Erythroblast (primary cell): ENCODE measurements at places on chromosomes 7 and 10.

- DNase-seq: no peak
Observed at GRCh38 chr10:70587045-70587658, 15.4 kb downstream of the PRF1 start.

DNA sequence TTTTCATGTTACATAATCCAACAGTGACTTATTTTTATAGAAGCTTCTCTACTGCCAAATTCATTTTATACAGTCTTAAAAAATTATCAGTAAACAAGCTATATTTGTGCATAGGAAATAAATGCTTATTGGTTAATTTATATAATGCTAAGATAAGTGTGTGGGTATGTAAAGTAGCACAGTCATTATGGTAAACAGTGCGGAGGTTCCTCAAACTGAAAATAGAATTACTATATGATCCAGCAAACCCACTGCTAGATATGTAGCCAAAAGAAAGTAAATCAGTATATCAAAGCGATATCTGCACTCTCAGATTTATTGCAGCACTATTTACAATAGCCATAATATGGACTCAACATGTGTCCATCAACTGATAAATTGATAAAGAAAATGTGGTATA lies 71.1 kb downstream of the ATRNL1 start:
- no peak for DNase-seq

- no peak for DNase-seq
Observed at GRCh38 chr7:148914208-148914777, 30.2 kb upstream of the EZH2 start.

- peak; percentile 57 for DNase-seq
Observed at GRCh38 chr7:32500922-32501341, 5.6 kb downstream of the AVL9 start.

DNA sequence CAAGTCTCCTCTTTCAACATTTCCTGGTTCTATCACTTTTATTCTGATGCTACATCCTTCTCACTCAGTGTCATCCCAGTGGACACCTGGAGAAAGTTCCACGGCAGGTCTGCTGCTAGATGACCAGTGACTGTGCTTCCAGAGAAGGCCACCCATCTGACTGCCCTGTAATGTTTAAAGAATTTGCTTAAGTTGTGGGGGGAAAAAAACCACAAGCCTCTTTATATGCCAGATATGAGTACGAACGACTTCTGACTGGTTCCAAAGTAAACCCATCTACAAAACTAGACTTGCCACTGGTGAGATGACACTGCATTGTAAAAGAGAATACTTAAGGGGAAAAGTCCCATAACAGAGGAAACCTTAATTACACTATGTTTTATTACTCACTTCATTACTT lies 69.6 kb upstream of the VWC2 start:
- DNase-seq: no peak

GRCh38 chr7:131529179-131529578 lies 27.2 kb downstream of the PODXL start:
- DNase-seq: no peak

DNA sequence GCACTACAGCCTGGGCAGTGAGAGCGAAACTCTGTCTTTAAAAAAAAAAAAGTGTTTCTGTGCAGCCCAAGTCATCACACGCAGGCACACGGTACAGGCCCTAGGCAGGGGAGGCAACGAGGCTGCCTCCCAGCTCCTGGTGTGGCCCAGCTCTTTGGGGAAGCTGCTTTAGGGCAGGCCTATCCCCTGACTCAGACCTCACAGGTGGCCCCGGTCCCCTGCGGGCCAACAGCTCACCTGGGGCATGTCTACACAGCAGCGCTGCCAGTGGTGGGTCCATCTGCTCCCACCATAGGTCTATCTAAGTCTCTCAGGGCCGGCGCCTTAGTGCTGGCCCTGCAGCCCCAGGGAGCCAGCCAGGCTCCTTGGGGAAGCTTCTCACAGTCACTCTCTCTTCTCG lies 31.4 kb downstream of the ZAN start:
- DNase-seq: no peak

DNA sequence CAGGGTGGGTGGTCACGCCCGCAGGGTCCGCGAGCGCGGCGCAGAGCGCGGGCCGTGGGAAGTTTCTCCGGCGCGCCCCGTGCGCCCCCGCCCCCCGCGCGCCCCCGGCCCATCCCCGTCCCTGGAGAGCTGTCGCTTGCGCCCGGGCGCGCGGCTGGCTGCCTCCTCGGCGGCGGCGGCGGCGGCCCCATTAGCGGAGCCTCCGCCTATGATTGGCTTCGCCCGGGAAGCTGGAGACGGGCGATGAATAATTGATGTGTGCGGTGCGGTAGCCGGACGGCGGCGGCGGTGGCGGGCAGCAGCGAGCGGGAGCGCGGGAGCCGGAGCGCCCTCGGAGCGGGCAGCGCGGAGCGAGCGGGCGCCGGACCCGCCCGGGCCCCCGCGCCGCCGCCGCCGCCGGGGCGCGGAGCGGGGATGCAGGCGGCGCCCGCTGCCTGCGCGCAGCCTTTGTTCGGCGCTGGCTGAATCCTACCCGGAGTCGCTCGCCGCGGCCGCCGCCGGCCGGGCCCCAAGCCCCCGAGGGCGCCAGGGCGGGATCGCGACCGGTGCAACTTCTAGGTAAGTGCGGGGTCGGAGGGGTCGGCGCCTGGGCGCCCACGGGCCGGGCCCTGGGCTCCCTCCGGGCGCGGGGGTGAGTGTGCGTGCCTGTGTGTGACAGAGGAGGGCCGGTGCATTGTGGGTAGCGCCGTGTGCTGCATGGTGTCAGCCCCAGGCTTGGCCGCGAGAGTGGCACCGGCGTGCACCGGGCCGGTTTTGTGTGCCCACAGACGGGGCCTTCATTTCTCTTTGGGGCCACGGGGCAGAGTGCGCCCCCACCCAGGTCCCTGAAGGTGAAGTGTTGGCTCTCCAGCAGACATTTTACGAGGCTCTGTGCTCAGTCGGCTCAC lies 103.8 kb upstream of the PPIF start:
- no peak for DNase-seq

DNA sequence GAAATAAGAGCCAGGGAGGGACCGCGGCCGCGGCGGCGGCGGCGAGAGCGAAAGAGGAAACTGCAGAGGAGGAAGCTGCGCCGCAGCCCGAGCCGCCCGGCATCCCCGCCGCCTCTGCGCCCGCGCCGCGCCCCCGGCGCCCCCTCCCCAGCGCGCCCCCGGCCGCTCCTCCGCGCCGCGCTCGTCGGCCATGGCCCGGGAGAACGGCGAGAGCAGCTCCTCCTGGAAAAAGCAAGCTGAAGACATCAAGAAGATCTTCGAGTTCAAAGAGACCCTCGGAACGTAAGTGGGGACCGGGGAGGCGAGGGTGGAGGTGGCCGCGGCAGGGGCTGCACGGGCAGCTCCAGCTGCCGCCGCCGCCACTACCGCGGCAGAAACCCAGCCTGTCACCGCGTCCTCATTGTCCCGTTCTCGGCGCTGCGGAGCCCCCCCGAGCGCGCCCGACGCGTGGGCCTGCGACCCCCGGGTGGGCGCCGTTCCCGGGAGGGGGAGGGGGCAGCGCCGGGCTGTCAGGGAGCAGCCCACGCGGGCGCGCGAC lies 351 bp downstream of the CAMK1D start:
- DNase-seq: peak; percentile 40

DNA sequence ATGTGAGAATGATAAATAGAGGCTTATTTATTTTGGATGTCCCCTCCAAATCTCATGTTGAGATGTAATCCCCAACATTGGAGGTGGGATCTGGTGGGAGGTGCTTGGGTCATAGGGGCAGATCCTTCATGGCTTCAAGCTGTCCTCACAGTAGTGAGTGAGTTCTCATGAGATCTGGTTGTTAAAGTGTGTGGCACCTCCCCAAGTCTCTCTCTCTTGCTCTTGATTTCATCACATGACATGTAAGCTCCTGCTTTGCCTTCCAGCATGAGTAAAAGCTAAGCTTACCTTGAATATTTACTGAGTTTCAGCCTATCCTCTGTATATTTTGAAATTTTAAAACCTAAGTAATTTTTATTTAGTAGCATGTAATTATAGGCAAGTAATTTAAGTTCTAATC lies 444.9 kb downstream of the ARL4A start:
- DNase-seq: peak; percentile 2

- DNase-seq: peak; percentile 71
Observed at GRCh38 chr7:30348083-30348560, 63.7 kb downstream of the ZNRF2 start.

GRCh38 chr10:114376523-114376922 lies 27.8 kb downstream of the AFAP1L2 start:
- no peak for DNase-seq

DNA sequence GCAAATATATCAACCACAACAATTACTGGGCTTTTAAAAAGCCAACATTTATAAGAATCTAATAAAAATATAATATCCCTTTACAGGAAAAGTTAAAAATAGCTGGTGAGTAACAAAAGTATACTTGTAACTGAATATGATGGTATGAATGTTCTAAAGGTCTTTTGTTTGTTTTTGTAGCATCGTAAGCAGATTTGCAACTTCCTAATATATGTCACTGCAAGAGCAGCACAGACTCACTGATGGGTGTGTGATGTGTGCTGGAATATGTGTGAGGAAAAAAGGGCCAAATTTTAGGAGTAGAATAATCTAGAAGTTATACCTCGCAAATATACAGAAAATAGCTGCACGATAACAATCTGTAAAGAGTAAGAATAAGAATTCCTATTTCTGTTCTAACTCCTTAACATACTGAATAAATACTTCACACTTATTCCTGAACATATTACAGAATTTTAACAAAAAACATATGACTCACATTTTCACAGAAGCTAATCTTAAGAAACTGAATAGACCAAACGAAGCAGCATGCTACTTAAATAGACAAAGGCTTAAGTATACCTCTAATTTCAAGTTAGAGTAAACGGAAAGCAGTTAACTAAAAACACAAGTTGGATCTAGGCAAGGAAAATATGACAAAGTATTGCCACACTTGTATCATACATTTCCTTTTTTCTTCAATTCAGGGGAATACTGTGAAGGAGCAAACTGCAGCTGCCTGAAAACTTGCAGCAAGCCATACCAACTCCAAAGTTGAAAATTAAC lies 9.6 kb downstream of the ETV1 start:
- no peak for DNase-seq

- DNase-seq: no peak
Observed at GRCh38 chr7:141304291-141304690, 230.4 kb downstream of the TMEM178B start.

GRCh38 chr7:42573881-42574672 lies 337.1 kb upstream of the GLI3 start:
- DNase-seq: no peak

- DNase-seq: no peak
Observed at GRCh38 chr10:58435297-58435985, 50.2 kb downstream of the TFAM start.

DNA sequence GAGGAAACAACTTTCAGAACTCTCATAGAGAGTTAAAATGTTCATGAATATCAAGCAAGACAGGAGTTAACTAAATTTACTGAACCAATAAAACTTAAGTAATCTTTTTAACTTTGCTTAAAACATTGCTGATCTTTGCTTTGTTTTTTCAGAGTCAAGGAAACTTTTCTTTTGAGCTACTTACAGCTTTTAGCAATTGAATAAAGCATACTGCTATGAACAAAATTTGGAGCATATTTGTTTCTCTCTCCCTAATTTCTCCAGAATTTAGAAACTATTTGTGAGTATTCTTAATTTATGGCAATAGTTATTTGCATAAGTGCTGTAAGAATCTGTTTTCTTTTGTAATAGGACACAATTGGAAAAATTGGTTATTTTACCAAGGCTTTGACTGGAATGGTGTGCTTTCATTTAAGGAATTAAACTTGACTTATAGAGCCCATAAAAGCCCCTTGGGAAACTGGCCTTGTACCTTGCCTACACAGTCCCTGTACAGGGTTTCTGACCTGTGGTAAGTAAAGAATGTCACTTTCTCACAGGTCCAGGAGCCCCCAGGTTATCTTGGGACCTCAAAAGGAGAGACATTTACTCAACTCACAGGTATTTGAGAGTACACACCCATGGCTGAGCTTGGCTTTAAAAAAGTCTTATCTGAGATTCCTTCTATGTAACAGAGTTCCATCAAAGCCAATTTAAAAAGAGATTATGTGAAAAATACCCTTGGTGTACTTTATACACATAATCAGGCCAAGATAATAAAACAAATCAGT lies 23.3 kb upstream of the KIAA1549 start:
- DNase-seq: no peak

DNA sequence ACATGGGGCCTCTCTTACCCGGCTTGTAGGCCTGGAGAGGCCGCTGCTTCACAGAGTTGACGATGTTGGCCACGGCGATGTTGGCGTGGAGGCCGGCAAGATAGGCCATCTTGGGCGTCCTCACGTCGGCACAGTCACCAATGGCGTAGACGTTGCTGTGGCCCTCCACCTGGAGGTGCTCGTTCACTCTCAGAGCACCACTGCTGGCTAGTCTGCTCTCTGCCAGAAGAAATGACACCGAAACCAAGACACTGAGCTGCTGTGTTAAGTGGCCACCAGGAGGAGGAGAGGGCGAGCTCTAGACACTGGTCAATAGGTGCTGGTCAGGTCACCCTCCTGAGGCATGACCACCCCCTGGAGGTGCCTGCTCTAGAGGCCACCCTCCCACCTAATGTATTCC lies 17.7 kb downstream of the AIFM2 start:
- no peak for DNase-seq

DNA sequence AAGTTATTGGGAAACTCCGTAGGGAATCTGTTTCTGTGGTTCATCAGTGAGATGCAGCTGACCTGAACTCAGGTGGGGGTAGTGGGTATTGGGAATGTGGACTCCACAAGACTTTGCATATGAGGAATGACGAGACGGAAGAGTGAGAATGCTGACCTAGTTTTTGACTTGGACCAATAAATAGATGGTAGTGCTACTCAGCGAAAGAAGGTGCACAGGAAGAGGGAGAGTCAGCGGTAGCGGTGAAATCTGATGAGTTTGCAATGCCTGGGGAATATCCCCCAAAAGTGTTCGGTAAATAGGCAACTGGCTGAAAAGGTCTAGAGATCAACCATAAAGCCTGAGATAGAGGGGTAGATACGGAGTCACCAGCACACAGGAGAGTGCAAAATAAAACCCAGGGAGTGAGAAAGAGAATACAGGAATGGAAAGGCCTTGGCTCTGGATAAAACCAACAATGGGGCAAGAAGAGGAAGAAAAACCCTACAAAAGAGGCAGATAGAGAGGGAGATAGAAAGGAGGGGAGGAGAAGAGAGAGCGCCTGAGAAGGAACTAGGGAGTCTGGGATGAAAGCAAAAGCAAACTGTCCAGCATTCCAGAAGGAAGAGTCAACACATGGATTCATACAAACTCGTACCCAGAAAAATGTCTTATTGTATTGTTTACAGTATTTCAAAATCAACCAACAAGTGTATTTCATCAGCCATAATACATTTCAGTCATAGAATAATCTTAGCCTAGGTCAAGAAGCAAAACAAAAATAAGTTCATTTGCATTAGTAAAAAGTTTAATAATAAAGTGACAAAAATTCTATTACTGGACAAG lies 5.4 kb downstream of the ARHGAP21 start:
- no peak for DNase-seq
